ENCODE measurements at places on chromosomes 11 and 22.

DNA sequence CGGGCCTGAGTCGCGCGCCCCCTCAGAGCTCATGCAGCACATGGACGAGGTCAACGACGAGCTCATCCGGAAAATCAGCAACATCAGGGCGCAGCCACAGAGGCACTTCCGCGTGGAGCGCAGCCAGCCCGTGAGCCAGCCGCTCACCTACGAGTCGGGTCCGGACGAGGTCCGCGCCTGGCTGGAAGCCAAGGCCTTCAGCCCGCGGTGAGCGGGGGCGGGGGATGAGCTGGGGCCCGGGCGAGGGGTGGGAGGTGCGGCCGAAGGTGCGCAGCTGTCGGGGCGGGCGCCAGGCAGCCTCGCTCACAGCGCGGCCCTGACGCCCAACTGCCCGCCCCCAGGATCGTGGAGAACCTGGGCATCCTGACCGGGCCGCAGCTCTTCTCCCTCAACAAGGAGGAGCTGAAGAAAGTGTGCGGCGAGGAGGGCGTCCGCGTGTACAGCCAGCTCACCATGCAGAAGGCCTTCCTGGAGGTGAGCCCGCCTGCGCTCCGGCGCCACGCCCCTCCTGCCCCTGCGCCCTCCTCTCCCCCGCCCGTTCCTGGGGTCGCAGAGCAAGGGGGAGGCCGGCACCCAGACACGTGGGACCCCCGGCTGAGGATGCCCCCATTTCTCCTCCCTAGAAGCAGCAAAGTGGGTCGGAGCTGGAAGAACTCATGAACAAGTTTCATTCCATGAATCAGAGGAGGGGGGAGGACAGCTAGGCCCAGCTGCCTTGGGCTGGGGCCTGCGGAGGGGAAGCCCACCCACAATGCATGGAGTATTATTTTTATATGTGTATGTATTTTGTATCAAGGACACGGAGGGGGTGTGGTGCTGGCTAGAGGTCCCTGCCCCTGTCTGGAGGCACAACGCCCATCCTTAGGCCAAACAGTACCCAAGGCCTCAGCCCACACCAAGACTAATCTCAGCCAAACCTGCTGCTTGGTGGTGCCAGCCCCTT lies 20.5 kb downstream of the EPS8L2 start:
- no peak for DNase-seq

- no peak for DNase-seq
Observed at GRCh38 chr11:16526947-16527346, 170.6 kb upstream of the SOX6 start.

DNA sequence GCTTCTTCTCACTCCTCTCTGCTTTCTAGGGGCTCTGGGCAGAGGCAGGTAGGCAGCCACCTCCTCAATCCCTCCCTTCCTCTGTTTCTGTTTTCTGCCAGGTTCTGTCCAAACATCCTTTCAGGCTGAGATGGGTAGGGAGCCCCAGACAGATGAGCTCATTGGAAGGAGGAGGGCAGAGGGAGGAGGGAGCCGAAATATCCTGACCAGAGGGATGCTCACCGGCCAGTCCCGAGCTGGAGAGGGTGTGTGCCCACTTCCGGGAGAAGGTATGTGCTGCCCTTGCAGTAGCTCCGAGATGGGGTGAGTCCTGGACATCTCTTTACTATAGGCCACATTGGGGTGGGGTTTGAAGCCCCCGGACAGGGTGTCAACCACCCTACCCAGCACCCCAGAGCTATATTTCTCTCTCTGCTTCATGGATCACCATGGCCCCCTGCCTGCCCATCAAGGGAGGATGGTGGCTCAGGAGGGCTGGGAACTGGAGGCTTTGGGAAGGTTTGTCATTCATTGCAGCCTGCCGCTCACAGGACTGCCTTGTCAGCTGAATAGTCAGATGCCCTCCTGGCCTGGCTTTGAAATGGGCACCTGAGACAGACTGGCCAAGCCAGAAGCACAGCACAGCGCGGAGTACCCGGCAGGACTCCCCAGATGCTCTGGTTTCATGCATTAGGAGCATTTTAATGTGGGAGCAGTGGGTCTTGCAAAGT lies 4.7 kb upstream of the SCN4B start:
- no peak for DNase-seq

DNA sequence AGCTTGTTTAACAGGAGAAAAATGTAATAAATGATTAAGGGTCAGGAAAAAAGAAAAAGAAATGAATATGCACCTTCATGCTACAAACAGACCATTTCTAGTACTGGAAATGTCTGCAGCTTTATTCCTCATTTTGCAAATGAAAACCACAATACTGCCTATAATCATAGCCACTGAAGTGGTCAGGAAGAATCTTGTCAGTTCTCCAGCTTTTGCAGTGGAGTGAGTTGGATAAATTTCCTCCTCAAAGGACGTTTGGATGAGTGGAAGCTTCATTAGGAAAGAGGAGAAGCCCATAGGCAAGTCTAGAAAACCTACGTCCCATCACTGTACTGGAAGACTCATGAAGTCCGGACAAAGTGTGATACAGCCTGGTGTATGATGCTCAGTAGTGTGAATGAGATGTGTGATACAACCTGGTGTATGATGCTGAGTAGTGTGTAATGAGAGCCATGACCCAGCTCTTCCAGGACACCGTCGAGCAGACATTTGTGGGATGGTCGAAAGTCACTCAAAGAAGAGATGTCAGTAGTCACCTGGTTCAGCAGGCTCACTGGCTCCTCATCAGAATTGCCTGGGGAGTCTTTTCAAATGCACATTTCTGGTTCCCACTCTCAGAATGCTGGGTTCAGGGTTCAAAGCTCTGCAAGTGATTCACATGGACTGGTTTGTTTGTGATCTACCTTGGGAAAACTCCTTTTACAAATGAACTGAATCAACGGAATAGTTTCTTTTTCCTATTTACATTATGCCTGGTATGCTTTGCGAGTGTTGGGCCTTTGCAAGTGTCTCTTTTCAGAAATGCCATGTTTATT lies 101.3 kb downstream of the PDHX start:
- no peak for DNase-seq

DNA sequence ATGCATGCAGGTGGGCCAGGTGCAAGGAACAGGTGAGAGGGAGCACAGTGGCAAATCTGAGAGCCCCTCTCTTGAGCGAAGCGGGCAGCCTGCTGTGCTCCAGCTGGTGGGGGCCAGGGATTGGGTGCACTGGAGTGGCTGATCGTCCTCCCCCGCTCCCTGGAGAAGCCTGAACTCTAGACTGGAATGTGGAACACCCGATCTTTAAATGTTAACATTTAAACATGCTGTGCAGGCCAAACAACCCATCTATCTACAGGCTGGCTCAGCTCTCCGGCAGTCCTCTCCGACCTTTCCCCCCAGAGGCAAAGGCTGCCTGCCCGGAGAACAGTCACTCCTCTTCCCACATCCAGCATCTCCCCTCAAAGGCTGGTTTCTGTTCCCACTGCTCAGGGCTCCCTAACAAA lies 5.1 kb downstream of the MRGPRF start:
- DNase-seq, result no peak

- DNase-seq, result no peak
Observed at GRCh38 chr11:36390963-36391471, 94.9 kb downstream of the PRR5L start.

- DNase-seq, result no peak
Observed at GRCh38 chr11:107929611-107930200, 1.5 kb downstream of the RAB39A start.

GRCh38 chr11:69111624-69112542 lies 43.9 kb upstream of the SMIM38 start:
- DNase-seq, result no peak

DNA sequence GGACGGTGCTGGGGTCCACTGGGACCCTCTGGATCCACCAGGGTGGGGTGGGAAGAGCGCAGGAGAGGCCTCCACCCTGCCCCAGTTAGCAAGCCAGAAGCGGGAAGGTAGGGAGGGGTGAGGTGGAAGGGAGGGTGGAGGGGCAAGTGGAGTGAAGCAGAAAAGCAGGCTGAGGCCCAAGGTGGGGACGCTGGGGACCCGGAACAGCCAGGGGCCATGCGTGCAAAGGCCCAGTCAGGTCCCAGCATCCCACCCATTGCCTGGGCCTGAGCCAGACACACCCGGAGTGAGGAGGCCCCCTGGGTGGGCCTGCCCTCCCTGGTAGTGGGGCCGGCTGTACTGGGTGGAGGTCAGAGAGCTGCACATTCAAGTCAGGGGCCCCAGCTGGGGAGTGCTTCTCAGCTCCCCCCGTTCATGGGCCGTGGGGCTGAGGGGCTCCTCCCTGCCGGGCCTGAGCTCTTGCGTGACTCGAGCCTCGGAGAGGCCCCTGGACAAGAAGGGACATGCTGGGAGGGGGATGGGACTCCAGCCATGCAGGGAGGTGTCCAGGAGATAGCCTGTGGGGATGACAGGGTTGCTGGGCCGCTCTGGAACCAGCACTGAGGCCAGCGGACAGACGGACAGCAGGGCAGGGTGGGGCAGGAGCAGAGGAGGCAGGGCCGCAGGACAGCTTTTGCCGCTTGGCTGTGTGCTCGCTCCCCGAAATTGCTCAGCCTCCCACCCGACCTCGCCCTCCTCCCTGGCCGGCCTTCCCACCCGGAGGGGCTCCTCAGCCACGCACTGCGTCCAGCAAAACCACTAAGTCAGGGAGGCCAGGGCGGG lies 7.7 kb downstream of the TNNT3 start:
- no peak for DNase-seq

DNA sequence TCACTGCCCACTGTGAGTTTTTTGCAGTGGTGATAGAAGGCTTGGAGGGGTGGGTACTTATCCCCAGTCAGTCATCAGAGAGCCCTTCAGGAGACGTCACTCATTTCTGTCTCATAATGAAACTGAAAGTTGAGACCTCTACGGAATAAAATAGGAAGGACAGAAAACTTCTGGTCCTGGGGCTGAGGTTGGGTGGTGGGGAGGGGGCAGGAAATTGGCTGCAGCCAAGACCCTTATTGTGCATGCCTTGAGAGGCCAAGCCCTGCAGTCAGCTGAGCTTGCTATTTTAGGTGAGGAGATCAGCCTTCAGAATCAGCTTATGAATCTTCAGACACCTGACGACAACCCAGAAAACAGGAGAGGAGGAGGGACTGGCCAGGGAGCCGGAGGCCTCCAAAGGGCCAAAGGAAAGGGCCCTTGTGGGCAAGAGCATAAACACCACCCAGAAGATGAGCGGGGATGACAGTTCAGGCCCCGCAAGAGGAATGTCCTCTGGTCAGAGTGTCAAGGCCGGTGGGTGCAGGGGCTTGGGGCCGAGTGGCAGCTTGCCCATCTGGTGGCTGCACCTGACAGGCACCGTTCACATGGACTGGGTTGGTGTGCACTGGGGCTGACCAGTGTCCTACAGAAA lies 17.9 kb upstream of the ADA2 start:
- peak; percentile 12 for DNase-seq

DNA sequence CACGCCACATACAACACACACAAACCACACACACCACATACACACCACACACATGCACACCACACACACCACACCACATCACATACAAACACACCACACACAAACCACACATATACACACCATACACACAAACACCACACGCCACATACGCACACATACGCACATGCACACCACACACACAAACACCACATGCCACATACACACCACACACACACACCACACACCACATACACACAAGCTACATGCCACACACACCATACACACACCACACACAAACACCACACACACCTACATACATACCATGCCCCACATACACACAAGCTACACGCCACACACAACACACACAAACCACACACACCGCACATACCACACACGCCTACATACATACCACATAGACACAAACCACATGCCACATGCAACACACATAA lies 15.7 kb upstream of the TH start:
- DNase-seq, result no peak

DNA sequence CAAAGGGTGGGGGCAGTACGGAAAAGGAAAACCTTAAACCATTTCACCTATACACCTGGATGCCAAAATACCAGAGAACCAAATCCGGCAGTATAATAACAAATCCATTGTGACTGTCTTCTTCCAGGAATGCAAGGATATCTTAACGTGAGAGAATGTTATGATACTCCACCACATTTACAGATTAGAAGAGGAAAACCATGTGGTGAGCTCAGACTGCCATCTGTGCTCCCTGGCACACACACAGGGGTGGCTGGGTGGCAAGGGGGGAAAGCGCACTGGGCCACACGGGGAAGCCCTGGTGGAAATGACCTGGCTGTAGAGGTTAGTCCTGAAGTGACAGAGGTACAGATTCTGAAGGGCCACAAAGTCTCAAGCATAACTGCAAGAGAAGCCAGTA lies 9.9 kb downstream of the EIF1AD start:
- DNase-seq, result no peak

- DNase-seq, result no peak
Observed at GRCh38 chr11:65854161-65854592, 3.8 kb downstream of the CFL1 start.

DNA sequence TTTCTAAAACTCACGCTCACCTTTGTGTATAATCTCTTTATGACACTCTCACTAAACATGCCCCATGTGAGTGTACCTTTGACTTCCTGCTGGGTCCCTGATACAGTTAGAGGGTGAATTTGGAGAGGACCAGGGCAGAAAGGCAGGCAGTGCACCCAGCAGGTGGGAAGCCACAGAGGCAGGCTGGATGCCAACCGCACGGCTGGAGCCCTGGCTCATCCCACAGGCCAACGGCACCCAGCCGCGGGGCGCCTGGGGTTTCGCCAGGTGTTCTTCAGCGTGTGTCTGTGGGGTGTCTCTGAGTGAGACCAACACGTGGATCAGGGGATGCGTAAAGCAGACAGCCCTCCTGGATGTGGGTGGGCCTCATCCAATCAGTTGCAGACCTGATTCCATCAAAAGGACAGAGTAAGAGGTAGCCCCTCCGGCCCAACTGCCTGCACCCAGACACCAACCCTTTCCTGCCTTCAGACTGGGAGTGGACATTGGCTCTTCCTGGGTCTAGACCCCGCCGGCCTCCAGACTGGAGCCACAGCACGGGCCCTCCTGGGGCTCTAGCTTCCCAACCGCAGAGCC lies 51.6 kb downstream of the DHCR7 start:
- DNase-seq, result no peak

GRCh38 chr11:75725547-75726320 lies 8.1 kb downstream of the MOGAT2 start:
- DNase-seq, result peak; percentile 8

Measured in CD4-positive, alpha-beta T cell (primary cell).